NCI-H1436 treated with DMSO at 0.1 percent for 48 hours (cell line): ENCODE measurements at places on chromosomes 16 and 17.

- no peak for DNase-seq
Observed at GRCh38 chr17:44911133-44912001, 3.9 kb downstream of the GFAP start.

DNA sequence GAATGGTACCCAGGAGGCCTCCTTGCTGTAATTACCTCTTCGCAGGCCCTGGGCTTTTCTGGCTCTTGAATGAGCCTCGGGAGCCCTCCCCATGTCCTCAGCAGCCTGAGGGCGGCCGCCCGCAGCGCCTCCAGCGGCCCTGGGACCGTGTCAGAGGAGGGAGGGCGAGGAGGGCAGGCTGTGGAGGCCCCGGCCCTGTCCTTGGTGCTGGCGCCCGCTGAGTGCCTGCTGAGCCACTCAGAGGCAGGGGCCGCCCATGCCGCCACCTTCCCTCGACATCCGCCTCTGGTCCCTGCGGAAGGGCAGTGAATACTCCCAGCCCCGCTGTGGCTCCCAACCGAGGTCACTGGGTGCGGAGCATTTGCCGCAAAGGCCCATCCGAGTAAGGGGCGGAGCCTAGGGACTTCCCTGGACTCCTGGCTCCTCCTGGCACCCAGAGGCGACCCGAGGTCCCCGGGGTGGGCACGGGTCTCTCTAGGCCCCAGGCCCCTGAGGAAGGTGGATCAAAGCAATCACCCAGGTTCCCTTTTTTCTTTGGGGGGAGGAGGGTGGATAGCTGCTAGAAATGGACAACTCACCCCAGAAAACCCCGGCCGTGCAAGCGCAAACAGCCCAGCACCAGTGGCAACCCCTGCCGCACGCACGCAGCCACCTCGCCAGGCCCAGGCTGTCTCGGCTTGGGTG, 2.8 kb downstream of the RBFOX3 start:
- no peak for DNase-seq

GRCh38 chr16:67727521-67728485, 8.7 kb upstream of the GFOD2 start:
- DNase-seq: no peak

DNA sequence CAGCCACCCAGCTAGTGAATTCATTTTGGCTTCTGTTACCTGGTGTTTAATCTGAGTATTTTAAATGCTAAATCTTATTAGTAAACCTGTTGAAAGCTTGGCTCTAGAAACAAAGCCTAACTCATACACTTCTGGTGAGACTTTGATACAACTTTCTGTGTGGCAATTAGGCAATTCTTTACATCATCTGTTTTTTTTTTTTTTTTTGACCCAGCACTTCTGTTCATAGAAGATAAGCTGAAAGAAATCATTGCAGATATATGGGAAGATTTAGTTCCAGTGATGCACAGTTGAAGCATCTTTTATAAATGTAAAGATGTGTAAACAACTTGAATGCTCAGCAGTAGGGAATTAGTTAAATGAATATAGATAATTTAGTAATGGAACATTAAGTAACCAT, 21.7 kb upstream of the ABCC11 start:
- no peak for DNase-seq

DNA sequence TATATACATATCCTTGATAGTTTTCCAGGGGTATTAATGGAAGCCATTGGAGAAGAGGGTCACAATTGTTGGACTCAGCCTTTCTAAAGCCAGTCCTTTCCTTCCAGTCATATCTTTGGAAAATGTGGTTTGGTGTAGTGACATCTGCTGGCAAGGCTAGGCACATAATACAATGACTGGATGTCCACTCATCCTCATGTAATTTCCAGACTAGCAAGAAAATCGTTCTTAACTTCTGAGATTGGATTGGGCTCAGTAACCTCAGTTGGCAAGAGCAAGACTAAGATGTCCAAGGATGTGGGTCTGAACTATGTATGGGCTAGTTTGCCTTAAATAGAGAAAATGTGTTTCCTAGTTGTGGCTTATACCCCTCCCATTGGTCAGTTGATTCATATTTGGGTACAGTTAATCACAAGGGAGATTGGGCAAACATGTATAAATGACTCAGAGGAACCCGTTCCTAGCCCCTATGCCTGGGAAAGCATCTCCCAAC, 8.7 kb upstream of the KAT7 start:
- DNase-seq: no peak

GRCh38 chr17:57994436-57994835, 6.4 kb upstream of the VEZF1 start:
- no peak for DNase-seq

GRCh38 chr16:85395913-85396878, 216.9 kb upstream of the GSE1 start:
- no peak for DNase-seq

GRCh38 chr17:37744961-37745800, at the start of gene HNF1B:
TSS of gene HNF1B (minus strand) at chr17:37745059. CDS start at chr17:37744884, 175 bp downstream.
- DNase-seq: no peak
